NCI-H446 (cell line): ENCODE measurements at places on chromosomes 5 and 9.

DNA sequence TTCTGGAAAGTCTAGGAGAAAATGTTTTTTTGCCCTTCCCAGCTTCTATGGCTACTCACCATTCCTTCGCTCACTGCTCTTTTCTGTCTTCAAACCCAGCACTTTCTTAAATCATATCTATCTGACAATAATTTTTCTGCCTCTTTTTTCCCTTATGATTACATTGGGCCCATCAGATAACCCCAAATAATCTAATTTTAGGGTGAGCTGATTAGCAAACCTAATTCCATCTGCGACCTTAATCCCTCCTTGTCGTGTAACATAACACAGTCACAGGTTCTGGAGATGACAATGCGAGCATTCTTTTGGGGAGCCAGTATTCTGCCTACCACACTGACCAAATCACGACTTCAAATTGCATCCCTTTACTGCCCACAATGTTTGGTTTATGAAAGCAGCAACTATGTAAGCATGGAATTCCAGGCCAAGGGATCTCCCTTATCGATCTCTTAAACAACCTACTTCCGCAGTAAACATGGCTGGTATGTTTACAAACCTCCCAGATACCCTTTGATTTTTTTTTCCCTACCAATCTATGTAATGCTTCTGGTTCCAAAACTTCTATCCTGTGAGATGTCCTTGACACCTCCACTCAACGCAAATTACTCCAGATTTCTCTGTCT, 2122.2 kb downstream of the MAT2B start:
- DNase-seq, result no peak

- no peak for DNase-seq
These were observed 85.3 kb downstream of the MVB12B start for GRCh38 chr9:126411948-126412284.

DNA sequence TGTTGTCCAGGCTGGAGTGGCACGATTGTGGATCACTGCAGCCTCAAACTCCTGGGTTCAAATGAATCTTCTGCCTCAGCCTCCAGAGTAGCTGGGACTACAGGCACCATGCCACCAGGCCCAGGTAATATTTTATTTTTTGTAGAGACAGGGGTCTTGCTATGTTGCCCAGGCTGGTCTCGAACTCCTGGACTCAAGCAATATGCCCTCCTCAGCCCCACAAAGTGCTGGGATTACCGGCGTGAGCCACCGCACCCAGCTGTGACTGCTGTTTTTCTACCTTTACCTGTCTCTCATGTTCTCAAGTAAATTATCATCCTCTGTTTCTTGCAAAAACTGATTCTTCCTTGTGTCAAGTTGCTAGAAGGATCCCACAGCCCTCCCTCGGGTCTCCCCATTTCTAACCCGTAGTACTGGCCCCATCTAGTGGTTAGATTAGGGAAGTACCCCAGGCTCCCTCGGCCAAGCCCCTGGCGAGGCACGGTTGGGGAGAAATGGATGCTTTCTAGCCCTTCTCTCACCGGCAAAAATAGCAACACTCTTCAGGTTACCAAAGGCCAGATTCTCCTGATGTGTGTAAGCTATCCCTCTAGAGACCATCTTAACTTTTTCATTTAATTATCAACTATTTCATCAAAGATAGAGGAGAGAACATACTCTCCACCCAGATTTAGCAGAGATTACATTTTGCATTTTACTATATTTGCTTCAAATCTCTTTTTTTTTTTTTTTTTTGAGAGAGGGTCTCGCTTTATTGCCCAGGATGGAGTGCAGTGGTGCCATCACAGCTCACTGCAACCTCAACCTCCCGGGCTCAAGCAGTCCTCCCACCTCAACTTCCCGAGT, 19.2 kb upstream of the TOR1B start:
- DNase-seq, result peak; percentile 56

- no peak for DNase-seq
These were observed 21.0 kb downstream of the DHX29 start for GRCh38 chr5:55286411-55286933.

DNA sequence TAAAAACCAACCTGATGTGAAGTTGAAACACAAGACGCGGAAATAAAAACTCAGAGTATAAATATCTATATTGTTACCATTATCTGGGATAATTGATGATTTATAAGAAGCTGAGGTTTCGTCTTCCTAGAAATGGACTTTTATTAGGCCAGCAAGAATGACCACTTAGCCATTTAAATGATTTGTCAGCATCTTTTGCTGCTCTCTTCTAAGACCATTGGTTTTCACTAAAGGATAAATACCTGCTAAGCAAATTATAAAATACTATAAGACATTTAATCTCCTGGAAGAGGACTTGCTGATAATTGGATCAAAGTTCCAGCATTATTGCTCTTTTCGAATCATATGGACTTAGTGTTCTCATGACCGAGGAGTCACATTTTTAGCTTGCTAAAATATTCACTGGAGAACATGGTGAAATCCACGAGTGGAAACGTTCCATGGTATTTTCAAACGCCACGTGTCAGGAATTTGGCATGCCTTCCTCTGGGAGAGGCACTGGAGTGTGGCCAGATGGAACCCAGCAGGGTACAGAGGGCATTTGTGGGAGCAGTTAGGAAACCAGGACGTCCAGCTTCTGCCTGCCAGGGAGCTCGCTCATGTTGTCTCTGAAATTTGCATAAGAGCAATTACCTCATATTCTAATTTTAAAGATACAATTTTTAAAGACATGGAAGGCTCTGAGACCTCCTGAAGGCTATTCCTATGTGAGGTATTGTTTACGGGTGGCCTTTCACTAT, 43.1 kb downstream of the TNFAIP8 start:
- DNase-seq, result peak; percentile 62

- DNase-seq, result no peak
These were observed 36.9 kb downstream of the CLINT1 start for GRCh38 chr5:157821822-157822622.

GRCh38 chr9:13377171-13377925, 97.9 kb upstream of the MPDZ start:
- DNase-seq, result peak; percentile 77

GRCh38 chr5:169838688-169839087, 141.6 kb downstream of the INSYN2B start:
- no peak for DNase-seq

DNA sequence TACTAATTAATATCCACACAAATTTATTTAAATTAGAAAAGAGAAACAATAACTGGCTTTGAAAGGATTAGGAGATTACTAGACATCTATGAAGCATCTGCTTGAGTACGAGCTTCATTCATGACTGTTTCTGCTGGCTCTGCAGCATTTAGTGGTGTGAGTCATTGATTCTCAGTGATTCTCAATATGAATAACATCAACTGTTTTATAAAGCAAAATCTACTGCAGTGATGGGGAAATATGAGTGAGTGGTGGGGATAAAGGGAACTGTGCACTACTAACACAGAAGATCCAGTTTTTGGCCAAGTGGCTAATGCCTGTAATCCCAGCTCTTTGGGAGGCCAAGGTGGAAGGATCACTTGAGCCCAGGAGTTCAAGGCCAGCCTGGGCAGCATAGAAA, 8.4 kb downstream of the FNBP1 start:
- DNase-seq, result no peak

DNA sequence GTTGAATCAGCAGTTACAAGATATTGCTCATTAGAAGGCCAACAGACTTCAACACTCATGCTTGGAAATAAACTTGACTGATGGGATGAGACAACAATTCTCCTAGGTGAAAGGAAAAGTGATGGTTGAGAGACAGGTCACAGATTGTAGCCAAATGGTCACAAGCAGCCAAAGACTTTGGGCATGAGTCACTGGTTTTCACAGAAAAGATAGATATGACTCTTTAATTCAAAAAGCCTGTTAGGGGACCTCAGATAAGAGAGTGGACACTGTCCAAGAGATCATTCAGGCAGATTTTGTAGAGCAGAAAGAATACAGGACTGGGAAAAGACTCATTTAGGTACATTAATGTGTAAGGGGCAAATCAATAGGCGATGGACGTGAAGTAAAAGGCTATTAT, 982.5 kb downstream of the MAT2B start:
- DNase-seq, result no peak
